ENCODE measurements at places on chromosomes 3 and 15. TPM values are rescaled to one million over a fixed set of nuclear protein-coding genes. Genes with fewer than 3 reads are reported as not detected.

GRCh38 chr15:26889298-26889898 is 22.5 kb downstream of the GABRA5 start:
- DNase-seq = no peak

SKOR1 gene
- total RNA-seq = 0.18 TPM

- DNase-seq = no peak
Measured at GRCh38 chr15:26841941-26842340, 24.9 kb upstream of the GABRA5 start.

- no peak for DNase-seq
Measured at GRCh38 chr3:60282866-60283265, 968.4 kb downstream of the FHIT start.

PLA2G4D gene
- not detected for total RNA-seq

GRCh38 chr3:120489421-120489820 is 38.6 kb upstream of the FSTL1 start:
- no peak for DNase-seq

DNA sequence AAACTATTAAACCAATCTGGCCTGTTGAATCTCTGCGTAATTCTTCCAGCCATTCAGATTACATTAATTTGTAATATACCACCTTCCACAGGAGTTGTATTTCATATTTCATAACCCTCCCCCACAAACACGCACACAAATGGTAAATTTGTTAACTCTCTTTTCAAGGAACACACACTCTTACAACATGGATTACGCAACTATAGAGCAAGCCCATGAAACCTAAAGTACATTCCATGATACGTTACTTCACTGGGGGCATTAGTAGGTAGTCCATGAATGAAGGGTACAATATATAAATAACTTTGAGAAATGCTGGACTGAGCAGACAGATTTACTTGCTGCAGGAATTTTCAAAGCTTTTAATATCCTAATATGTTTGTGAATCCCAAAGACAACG is 65.0 kb downstream of the TRIM69 start:
- DNase-seq = no peak

SLC9C1 gene
- 1.8 TPM for total RNA-seq

ENTPD3 gene
- 0.38 TPM for total RNA-seq

GRCh38 chr15:37135225-37135624 is 34.9 kb upstream of the MEIS2 start:
- DNase-seq = no peak

DNA sequence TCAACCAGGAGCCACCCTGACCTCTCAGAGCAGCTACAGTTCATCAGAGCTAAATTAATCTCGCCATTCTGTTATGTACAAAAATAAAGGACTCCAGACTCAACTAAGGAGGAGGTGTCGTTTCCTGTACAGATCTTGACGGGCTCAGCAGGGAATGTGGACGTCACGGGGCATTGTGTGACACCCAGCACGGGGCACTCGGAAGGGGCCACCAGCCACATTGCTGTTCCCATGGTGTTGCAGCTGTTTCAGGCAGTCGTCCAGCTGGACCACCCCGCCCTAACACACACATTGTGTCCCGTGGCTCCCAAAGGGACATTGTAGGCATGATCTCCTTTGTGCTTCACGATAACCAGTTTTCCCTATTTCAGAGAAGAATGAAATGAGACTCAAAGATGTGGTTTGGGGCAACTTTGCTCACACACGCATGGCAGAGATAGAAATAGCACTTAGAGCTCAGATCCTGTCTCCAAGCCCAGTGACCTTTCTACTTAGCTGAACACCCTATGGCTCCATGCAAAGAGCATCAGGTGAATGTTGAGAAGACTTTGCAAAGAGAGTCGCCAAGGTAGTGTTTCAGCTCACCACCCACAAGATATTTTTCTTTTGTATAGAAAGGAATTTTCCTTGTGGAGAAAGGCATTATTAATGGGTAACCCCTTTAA is 5.5 kb downstream of the SSUH2 start:
- DNase-seq = peak; percentile 37

Data from heart right ventricle (tissue), 16 donors.